ENCODE measurements at places on chromosomes 2 and 18.

GRCh38 chr18:37270038-37270665 is 295.4 kb downstream of the CELF4 start:
- no peak for DNase-seq

DNA sequence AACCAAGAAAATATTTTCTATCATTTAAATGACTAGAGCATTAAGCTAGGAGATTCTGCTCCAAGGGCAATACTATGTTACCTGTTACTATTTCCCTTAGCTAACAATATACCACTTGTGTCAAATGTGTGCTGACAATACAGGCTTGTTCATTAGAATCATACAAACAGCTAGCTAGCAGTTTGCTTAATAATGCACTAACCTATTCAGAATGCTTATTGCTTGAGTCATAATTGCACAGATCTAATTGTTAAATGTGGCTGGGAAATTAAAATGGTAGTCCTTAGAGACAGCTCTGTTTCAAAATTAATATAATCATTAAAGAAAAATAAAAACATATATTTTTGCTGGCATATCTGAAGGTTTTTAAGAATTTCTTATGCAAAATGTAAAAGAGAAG is 344.2 kb downstream of the ERBB4 start:
- no peak for DNase-seq

DNA sequence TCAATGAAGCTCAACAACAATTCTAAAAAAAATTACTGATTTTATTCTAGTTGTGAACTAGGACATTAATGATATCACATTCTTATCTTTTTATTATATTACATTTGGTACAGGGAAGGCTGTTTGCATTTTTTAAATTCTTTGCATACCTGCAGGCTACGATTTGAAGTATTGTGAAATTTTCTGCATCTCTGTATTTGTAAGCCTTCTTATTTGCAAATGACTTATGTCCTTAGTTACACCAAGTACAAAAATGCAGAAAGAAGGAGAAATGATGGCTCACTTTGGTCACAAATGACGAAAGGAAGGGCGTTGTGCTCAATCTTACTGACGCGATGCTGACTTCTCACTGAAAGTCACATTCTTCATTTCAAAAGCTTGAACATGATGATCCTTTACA is 227.5 kb upstream of the SOX11 start:
- no peak for DNase-seq

GRCh38 chr2:214533541-214533940 is 122.7 kb downstream of the VWC2L start:
- DNase-seq = no peak

- DNase-seq = peak; percentile 96
Measured at GRCh38 chr18:9333441-9334328, 888 bp upstream of the TWSG1 start.

- no peak for DNase-seq
Measured at GRCh38 chr2:111236025-111236424, 115.3 kb downstream of the BCL2L11 start.

GRCh38 chr2:65040400-65041261 is 15.6 kb upstream of the CEP68 start:
- DNase-seq = peak; percentile 71

- peak; percentile 37 for DNase-seq
Measured at GRCh38 chr2:84865181-84865783, 15.6 kb downstream of the TRABD2A start.

GRCh38 chr18:63249771-63250170 is 69.8 kb downstream of the BCL2 start:
- DNase-seq = no peak

GRCh38 chr2:209973328-209973727 is 29.1 kb upstream of the RPE start:
- no peak for DNase-seq

GRCh38 chr18:74367905-74368304 is 52.3 kb downstream of the C18orf63 start:
- DNase-seq = no peak

- no peak for DNase-seq
Measured at GRCh38 chr2:8441986-8442385, 239.9 kb upstream of the ID2 start.

DNA sequence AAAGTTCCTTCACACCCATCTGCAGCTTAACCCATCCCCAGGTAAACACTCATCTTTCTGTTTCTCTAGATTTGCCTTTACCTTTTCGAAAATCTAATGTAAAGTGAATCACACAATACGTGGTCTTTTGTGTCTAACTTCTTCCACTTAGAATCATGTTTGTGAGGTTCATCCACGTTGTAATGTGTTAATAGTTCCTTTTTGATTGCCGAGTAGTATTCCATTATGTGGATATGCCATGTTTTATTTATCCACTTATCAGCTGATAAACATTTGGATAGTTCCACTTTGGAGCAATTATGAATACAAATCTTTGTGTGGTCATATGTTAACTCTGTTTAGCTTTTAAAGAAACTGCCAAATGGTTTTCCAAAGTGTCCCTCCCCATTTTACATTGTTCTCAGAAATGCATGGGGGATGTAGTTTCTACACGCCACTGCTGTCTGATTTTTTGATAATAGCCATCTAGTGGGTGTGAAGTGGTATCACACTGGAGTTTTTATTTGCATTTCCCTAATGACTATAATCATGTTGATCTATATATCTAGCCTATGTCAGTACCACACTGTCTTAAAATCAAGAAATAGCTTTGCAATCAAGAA is 22.3 kb downstream of the PECR start:
- DNase-seq = no peak

DNA sequence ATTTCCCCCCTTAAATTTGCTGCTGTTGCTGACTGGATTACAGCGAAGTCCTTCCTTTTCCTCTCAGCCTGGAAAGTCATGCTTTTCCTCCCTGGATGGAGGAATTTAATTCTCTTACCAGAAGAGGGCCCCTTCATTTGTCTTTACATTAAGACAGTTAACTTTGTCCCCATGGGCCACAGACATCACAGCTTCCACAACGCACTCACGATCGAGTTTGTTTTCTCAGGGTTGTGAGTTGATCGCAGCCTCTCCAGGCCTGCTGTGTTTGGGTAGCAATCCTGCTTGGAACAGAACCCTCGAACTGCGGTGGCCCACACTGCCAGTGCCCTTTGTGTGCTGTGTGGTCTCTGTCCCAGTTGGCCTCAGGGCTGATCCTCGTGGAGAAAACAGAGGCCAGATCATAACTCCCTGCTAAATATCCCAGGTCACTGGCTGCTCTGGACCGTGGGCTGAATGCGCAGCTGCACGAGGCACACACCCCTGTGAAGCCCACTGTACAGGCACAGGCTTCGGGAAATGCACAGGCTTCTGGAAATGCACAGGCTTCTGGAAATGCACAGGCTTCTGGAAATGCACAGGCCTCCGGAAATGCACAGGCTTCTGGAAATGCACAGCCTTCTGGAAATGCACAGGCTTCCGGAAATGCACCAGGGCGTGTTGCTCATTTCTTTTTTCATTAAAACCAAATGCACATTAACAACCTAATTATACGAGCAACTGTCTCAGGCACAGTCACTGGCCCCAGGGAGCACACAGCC is 2.2 kb upstream of the PDIA6 start:
- peak; percentile 13 for DNase-seq
